BJ (cell line): ENCODE measurements at places on chromosomes 16 and 17.

GRCh38 chr16:67396159-67397035 is 3.1 kb upstream of the TPPP3 start:
- DNase-seq: peak; percentile 53

DNA sequence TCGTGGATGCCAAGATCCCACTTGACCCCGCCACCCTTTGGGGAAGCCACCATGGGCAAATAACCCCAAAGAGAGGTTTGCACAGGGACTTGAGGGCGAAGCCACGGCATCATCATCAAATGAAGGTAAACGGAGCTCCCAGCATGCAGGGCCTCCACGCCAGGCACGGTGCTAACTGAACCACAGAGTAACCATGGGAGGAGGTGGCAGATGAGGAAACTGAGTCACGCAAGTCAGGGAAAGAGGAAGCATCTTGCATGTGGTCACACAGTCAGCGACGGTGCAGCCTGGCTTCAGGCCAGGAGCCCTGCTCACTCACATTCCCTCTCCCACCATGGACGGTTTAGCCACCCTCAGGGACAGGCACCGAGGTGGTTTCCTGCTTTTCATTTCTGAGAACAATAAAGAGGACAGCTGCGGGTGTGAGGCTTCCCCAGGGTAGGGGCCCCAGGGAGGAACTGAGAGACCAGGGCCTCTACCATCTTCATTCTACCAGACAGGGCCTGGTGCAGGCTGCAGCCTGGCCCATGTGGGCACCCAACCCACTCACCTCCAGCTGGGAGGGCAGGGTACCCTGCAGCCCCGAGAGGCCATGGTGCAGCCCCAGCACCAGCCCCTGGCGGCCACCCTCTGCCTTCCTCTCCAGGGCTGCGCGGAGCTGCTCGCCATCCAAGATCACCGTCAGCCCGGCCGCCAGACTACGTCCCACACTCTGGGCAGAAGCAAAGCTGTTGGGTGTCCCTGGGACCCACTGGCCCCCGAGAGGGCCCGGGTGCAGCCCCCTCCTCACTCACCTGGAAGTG is 78.3 kb downstream of the RMI2 start:
- DNase-seq: no peak

DNA sequence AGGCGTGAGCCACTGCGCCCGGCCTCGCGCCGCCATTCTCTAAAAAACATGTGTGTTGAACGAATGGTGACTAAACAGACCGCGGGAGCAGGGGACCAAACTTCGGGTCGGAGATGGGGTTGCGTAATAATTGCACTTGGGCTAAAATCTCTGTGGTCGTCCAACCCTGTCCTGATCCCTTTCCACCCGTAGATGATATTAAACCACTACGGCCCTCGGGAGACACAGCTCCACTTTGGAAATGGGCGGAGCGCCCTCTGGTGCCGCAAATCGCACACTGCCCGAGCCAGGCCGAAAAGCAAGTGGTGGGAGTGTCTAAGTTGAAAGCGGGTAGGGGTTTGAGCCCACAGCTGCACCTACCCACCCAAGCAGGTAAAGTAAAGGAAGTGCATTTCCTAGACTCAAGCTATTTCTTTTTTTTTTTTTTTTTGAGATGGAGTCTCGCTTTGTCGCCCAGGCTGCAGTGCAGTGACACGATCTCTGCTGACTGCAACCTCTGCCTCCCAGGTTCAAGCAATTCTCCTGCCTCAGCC is 17.0 kb downstream of the CAVIN1 start:
- DNase-seq: no peak

- DNase-seq: peak; percentile 65
These were observed 18.6 kb upstream of the HAPSTR1 start for GRCh38 chr16:9072806-9073341.

GRCh38 chr17:8273884-8274444 is 14.5 kb upstream of the RANGRF start:
- no peak for DNase-seq

DNA sequence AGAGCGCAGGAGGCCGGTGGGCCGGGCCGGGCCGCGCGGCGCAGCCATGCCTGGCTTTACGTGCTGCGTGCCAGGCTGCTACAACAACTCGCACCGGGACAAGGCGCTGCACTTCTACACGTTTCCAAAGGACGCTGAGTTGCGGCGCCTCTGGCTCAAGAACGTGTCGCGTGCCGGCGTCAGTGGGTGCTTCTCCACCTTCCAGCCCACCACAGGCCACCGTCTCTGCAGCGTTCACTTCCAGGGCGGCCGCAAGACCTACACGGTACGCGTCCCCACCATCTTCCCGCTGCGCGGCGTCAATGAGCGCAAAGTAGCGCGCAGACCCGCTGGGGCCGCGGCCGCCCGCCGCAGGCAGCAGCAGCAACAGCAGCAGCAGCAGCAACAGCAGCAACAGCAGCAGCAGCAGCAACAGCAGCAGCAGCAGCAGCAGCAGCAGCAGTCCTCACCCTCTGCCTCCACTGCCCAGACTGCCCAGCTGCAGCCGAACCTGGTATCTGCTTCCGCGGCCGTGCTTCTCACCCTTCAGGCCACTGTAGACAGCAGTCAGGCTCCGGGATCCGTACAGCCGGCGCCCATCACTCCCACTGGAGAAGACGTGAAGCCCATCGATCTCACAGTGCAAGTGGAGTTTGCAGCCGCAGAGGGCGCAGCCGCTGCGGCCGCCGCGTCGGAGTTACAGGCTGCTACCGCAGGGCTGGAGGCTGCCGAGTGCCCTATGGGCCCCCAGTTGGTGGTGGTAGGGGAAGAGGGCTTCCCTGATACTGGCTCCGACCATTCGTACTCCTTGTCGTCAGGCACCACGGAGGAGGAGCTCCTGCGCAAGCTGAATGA is 606 bp downstream of the THAP11 start:
- no peak for DNase-seq

DNA sequence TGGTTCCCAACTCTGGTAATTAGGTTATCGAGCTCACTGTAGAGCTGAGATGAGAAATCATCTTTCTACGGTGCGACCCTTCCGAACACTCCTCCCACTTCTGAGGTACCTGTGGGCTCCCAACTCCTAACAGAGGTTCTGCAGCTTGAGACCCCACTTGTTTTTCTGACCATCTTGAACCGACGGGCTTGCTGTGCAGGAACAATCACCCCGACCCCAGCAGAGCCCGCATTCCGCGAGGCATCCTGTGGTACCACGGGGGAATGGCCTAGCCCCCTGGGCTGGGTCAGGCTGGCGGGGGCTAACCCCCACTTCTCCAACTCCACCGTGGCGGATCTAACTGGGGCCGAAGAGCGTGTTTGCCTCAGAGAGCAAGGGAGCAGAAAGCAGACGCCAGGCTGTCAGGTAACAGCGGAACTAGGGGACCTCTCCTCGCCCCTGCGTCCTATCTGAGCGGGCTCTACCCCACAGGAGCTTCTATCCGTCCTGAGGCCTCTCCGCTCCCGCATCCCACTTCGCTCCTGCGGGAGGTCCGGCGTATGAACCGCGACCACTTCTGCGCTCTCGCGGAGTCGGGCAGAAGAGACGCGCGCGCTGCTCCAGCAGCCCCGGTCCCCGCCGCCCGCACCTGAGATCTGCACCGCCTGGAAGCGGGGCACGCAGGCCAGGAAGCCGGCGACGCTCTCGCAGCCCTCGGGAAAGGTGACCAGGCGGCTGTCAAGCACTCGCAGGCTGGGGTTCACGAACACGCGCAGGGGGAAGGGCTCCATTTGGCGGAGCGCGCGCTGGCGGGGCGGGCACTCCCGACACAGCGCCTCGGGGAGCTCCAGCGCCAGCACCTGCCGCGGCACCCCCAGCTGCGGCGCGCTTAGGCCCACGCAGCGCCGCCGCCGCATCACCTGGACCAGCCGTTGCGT is 761 bp downstream of the PDF start:
- no peak for DNase-seq

GRCh38 chr16:4038448-4038847 is 77.8 kb downstream of the ADCY9 start:
- no peak for DNase-seq

DNA sequence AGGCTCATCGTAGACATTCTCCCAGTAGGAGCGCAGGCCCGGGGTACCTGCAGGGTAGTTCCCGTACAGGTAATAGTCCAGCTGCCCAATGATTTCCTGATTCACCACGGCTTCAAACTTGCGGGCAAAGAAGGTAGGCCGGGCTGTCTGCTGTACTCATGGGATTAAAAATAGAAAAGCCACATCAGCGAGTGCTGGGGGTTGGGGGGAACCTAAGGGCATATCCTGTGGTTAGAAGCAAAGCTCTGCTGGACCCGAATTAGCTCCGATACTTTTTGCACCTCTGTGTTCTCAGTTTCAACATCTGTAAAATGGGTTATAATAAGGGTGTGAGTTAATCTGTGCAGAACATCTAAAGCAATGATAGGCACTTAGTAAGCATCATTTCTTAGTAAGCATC is 336.2 kb downstream of the XYLT1 start:
- DNase-seq: no peak

DNA sequence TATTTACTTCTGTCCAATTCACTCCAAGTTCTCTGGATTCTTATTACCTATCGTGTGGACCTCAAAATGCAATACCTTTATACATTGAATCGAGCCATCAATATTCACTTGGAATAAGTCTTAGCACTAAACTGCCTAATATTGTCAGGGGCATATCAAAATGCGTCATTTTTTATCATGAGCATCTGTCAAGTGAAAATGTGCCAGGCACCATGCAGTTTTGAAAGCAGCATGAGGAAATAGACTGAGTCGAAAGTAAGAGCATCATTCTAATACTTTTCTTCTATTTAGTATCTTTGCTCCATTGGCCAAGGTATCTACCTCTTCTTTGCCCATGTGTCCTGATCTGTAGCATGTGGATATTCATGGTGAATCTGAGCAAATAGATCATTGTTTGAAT is 1193.4 kb downstream of the CDH11 start:
- no peak for DNase-seq

- DNase-seq: peak; percentile 86
These were observed 111.1 kb downstream of the SMG6 start for GRCh38 chr17:2192367-2193057.

GRCh38 chr17:44539673-44540072 is 17.6 kb upstream of the FZD2 start:
- no peak for DNase-seq

- DNase-seq: no peak
These were observed 9.4 kb downstream of the GRIN2C start for GRCh38 chr17:74850310-74850709.

- no peak for DNase-seq
These were observed 41.0 kb upstream of the MSI2 start for GRCh38 chr17:57215317-57215716.

GRCh38 chr16:54431041-54431996 is 144.7 kb upstream of the IRX3 start:
- peak; percentile 12 for DNase-seq

DNA sequence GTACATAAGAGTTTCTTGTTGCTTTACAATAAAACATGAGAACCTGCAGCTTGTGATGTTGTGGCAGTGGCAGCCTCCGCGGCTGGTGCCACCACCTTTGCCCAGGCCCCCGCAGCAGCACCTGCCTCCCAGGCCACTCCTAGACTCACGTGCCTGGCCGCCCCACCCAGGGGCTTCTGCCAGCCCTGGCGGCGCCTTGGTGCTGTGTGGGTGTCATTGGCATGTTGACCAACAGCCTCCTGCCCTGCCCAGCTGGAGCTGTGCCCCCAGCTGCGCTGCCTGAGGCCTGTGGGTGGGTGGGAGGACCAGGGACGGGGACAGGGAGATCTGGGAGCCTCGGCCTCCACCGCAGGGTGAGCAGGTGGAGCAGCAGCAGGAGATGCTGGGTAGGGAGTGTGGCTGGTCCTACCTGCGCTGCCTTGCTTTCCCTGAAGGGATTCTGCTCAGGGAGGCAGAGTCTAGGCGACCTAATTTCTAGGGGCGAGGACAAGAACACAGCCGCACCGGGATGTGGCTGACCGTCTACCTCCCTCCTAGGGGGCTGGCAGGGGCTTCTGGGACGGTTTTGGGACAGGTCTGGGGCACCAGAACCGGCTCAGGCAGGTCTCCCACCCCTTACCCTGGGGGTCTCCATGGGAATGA is 428 bp upstream of the DNASE1L2 start:
- no peak for DNase-seq

DNA sequence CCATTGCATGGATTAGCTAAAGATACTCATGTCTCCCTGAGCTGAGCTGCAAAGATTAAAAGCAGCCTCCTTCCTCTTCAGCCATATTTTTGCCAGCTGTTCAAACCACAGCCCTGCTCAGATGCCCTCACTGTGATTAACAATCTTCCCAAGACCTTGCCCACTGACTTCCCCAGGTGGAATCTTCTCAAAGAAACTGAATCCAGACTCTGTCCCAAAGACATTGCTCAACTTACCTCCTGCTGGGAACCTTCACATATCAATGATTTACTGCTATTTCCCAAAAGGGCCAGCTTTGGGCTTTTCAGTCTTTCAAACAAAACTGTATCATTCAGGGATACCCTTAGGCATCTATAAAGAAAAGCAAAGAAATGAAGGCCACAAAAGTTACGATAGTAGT is 9.2 kb downstream of the C17orf67 start:
- DNase-seq: no peak

- DNase-seq: peak; percentile 88
These were observed 13.3 kb upstream of the MRC2 start for GRCh38 chr17:62614142-62614541.

DNA sequence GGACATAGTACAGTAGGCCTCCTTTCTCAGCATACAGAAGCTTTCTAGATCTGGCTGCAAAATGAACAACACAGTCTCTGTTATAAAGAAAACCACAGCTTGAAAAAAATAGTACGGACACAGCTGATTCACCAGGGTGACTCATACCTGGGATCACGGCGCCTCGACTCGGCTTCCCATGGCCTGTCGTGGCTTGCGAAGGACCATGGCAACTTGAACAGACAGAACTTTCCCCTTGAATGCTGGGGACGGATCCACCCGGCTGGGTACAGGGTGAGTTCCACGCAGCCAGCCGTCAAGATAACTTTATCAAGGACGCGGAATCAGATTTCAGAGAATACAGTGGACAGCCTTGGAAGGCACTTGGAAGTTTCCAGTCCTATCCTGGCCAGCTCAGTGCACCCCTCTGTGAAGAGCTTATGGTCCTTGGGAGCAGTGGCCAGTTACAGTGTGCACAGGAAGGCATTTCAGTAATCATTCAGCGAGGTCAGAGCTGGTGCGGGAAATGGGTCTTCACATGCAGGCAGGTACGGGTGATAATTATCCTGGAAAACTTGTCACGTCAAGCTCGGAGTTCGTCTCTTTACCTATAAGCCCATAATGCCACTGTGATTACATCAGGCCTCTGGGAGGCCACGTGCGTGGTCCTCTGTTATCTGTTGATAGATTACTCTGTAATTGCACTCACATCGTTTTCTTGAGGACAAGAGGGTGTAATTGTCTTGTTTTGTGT is 57.9 kb upstream of the MAF start:
- no peak for DNase-seq

- DNase-seq: no peak
These were observed 23.5 kb downstream of the PLD6 start for GRCh38 chr17:17182598-17183136.

- DNase-seq: no peak
These were observed 964.4 kb upstream of the GOT2 start for GRCh38 chr16:59698346-59699020.

GRCh38 chr17:82198092-82198491 is 14.6 kb downstream of the CCDC57 start:
- no peak for DNase-seq
